ENCODE measurements at places on chromosomes 2 and 18.

GRCh38 chr2:226802573-226802972 lies 3.0 kb upstream of the IRS1 start:
- peak; percentile 49 for DNase-seq

- no peak for DNase-seq
Observed at GRCh38 chr2:168222088-168222487, 25.3 kb downstream of the STK39 start.

DNA sequence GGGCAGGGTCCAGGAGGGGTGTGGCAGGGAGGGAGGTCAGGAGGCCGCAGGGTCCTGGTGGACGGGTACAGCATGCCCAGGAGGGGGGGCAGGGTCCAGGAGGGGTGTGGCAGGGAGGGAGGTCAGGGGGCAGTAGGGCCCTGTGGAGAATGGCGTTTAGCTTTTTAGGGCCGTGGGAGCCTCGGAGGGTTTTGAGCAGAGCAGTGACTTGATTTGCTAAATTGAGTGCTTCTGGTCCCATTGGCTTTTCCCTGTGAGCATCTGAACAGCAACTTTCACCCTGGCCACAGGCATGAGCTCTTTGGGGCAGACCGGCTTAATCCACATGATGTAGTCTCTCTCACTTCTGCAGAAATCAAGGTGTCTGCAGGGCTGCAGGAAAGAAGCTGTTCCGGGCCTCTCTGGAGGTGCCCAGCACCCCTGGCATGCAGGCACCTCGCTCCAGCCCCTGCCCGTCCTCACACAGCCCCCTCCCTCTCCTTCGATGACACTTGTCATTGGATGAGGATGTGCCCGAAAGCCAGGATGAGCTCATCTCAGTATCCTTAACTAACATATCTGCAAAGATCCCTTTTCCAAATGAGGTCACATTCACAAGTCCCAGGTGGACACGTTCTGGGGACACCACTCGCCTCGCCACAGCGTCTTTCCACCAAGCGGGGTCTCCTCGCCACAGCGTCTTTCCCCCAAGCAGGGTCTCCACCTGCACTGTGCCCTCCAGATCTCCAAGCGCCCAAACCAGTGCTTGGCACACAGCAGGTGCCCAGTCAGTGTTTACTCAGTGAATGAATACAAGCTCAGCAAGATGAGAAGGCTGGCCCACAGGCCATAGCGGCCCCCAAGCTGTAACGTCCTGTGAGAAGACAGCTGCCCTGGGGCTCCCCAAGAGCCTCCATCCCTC lies 94.0 kb downstream of the NDUFA10 start:
- DNase-seq: no peak

- DNase-seq: no peak
Observed at GRCh38 chr18:36812678-36813077, 16.1 kb downstream of the TPGS2 start.

- DNase-seq: peak; percentile 48
Observed at GRCh38 chr2:118607641-118608040, 239.8 kb downstream of the EN1 start.

GRCh38 chr2:79702905-79703304 lies 190.1 kb downstream of the CTNNA2 start:
- no peak for DNase-seq

DNA sequence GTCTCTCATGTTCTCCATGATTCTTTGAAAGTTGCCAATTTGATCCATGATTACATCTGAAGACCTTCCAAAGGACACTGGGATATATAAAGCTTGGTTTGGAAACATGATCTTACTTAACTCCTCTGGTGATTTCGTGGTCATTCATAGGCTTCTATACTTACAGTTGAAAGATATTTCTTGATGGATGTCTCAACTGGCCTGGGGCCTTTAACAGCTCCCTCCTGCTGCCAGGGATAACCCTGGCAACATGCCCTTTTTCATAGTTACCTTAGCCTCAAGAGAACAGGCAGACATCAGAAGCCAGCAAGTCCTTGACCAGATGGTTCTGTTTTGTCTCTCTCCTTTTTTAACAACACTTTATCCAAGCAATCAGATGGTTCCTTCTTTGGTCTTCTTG lies 23.5 kb upstream of the MFF start:
- no peak for DNase-seq

- no peak for DNase-seq
Observed at GRCh38 chr2:111227716-111228141, 107.0 kb downstream of the BCL2L11 start.

Data from retina (tissue), 1 donor.